ENCODE measurements at places on chromosomes 5 and 9.

DNA sequence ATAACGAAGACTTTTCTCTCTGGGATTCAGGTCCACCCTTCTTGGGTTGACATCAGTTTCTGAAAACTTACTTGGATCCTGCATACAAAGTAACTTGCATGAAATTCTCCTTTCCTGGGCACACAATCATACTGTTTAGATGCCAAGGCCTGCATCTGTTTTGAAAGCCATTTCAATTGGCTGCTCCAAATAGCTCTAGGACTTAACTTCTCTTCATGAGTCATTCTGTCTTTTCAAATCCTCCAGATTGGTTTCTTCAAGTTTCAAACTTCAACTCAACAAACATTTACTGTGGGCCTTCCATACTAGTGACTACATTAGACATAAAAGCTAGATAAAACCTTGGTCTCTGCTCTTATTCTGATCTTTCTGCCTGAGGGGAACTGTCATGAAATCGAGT is 54.8 kb upstream of the HMHB1 start:
- DNase-seq = no peak

DNA sequence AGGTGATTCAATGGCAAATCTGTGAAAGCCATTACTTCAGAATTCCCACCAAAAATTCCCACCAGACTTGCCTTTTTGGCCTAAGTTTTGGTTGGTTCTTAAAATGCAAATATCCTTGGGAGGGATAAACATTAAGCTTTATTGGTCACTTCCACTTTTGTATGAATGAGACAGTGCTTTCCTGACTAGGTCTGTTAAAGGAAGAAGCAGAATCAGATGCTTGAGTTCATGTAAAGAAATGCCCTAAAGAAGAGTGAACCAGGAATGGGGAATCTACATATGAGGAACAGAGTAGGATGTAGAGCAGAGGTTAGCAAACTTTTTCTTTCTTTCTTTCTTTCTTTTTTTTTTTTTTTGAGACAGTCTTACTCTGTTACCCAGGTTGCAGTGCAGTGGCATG is 129.3 kb downstream of the GCNT1 start:
- DNase-seq = no peak

GRCh38 chr9:130938652-130939404 is at the start of gene FIBCD1:
FIBCD1 (minus strand) TSS chr9:130939247; CDS start chr9:130938607, 640 bp downstream.
- no peak for DNase-seq

DNA sequence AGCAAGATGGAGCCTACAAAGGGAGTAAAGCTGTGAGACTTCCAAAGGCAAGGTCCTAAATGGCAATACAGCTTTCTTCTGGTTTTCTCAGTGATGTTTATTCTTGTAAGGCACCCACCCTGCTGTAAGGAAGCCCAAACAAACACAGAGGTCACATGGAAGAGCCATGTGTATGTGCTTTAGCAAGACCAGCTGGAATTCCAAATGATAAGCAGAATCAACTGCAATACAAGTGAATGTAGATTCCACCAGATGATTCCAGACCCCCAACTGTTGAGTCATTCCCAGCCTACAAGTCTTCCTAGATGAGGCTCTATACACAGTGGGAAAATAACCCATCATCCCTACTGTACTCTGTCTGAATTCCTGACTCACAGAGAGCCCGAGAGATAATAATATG is 122.8 kb downstream of the DEPDC1B start:
- DNase-seq = no peak
